ENCODE measurements at places on chromosomes 2 and 18.

DNA sequence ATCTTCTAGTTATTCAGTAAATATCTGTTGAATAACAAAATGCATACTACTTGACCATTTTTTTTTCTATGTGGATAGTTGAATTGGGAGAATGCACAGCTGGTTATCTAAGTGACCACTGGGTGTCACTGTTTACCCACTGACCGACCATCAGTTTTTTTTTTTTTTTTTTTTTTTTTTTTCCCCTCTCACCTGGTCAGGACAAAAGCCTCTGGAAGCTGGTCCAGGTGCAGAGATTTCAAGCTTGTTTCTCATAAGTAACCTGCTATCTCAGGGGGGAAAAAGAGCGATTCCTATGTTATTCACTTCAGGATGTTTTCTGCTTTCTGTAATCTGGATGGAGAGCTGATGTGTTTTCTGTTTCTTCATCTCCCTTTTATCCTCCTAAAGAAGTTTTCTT lies 256.0 kb downstream of the DCDC2C start:
- DNase-seq: no peak

GRCh38 chr2:230602562-230603230 lies 109.9 kb upstream of the CAB39 start:
- DNase-seq: peak; percentile 91

GRCh38 chr2:43985359-43985758 lies 10.4 kb downstream of the LRPPRC start:
- DNase-seq: no peak

GRCh38 chr18:80104364-80104779 lies 4.7 kb upstream of the ADNP2 start:
- DNase-seq: no peak

GRCh38 chr18:79742076-79742475 lies 55.7 kb upstream of the KCNG2 start:
- DNase-seq: peak; percentile 15

- no peak for DNase-seq
Measured at GRCh38 chr2:126616606-126617069, 39.3 kb upstream of the GYPC start.

DNA sequence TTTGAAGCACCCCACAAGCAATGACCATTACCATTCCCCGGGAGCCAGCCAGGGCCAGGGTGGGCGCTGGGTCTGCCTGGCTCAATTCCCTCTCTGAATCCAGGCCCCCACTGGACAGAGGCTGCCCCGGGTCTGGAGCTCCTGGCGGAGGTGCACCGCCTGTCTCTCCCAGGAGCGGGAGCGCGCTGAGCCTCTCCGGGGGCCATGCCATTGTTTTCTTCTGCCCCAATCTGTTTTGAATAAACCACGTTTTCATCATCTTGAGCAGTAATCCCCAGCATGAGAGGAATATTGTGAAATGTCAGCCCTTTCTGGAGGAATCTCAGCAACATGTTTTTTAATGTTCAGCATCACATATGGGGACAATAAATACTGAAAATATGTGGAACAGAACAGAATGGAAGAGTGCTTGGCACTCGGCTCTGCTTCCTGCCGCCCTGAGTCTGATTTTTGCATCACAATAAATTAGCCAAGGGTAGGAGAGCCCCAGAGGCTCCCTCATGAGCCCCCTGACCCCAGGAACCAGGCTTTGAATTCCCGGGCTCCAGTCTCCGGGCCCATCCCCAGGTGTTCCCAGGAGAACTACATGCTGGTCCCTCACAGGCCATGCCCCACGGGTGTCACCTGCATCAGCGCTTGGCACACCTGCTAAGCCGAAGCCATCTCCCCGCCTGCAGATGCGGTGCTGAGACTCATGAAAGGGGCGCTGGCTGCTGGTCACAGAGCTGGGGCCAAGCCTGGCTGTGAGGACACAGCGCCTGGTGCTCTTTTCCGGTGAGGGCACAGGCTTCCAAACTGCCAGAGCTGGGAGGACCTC lies 88.8 kb downstream of the INHBB start:
- DNase-seq: peak; percentile 66

- no peak for DNase-seq
Measured at GRCh38 chr2:12669036-12669435, 47.7 kb upstream of the TRIB2 start.

DNA sequence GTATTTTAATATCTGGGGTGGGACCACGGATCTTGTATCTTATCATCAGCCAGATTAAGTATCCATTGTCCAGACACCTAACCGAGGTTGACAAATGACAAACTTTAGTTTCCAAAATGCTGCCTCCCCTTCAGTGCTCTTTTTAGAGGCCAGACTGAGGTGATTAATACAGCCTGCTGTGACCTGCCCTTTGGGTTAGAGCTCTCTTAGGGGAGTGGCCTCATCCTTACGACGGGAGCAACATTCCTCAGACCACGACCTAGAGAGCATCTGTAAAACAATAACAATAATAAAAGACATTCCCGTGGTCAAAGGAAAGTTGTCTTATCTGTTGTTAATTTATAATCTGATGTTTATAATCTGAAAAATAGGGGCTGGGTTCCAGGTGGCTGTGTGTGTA lies 405.3 kb downstream of the LPIN1 start:
- DNase-seq: no peak

DNA sequence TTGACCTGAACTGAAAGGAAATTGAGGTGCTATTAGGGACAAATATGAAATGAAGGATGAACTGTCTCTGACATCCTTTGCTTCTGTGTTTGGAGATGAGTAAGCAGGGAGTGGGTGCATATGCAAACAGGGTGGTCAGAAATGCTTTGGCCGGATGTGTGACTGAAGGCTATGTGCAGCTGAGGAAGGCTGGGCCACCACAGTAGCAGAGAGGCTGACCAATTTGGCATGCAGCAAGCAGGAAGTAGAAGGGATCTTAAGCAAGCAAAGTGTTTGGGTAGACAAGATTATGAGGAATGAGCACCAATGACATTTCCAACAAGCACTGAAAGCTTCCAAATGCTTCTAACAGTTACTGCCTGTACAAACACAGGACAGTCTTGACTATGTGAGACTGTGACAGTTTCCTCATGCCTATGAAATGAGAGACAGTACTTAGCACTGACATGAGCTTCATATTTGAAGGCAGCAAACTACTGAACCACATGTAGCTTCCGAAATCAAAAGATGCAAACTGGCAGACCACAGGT lies 3.3 kb upstream of the ACTR3 start:
- DNase-seq: peak; percentile 81

DNA sequence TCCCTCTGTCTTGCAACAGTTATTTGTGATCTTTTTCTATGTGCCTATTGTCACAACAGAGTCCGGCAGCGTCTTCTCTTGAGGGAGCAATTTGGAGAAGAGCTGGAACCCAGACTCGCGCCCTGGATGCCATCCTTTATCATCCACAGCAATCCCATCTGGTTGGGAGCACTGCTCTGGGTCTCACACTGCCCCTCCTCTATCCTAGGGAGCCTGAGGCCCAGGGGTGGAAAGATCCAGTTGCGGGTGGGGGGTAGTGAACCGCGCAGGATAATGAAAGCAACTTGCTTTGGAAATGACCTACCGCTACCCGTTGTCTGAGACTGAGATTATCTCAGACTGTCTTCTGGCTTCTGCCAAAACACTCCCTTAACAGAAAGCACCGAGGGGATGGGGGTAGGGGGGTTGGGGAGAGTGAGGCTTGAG lies 713 bp downstream of the WBP1 start:
- DNase-seq: peak; percentile 78

DNA sequence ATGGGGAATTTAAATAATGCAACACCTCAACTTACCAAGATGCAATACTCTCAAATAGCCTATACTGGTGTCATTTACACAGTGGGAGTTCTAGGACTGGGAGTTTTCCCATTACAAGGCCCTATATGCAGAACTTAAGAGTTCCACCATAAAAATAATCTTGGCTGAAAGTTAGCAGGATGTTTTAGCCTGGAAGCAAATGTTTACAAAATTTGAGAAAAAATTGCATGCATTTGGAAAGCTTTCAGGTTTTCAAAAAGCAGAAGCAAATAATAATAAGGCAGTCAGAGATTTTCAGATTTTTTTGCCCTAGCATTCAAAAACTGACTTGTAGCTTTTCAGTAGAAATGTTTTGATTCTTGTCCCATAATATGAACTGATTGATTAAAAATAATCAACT lies 397.3 kb downstream of the ARHGAP15 start:
- no peak for DNase-seq
